ENCODE measurements at places on chromosomes 6 and 20.

DNA sequence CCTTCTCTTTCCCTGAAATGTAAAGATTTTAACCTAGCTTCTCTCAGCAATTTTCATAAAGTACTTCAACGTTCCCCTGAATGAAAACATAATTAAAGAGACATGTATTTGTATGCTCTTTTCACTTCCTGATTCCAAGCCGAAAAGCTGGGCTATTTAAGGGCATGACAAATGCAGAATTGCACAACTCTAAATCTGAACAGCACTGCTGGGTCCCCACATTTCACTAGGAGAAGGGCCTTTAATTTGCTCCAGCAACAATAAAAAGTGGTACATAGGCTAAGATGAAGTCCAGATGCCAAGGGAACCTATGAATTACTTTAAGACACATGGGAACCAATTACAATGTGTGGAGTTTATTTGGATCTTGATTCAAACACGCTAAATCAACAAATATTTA lies 42.0 kb downstream of the IRAK1BP1 start:
- DNase-seq: no peak

GRCh38 chr6:35071347-35071994 lies 69.7 kb downstream of the TCP11 start:
- DNase-seq: no peak

- DNase-seq: peak; percentile 6
Observed at GRCh38 chr6:50816115-50816675, 2.5 kb upstream of the TFAP2B start.

- no peak for DNase-seq
Observed at GRCh38 chr6:38470548-38470947, 169.2 kb downstream of the BTBD9 start.

DNA sequence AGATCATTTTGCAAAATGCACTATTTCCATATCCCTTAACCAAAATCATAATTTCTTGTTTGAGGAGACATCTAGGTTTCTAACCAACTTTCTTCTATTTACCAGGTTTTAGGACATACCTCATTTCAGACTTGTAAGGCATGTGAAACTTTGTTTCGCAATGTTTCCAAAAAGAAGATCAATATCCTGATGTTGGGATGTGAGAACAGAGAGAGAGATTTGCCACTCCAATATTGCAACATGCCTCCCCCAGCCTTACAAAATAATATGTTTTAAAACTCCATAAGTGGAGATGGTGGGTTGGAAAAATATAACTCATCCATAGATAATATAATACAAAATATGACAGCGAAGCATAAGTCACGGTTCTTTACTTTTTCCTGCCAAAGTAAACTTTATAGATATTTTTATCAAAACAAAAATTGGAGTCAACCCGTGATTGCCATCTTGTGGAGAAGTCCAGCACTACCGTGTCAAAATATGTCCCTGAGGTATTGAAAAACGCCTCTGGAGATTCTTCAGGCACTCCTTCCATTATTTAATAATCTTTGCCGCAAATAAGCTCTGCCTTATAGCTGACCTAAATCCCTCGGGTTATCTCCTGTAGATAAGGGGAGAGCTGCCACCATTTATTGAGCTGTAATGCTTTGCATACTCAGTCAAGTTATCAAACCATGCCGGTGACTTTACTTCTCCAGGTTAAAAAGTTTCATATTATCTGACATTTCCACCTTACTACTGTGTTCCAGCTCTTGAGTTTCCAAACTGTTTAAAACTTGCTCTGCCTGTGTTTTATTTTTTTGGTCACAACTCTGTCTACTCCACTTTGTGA lies 534.2 kb downstream of the HACE1 start:
- no peak for DNase-seq

All from stimulated activated CD8-positive, alpha-beta memory T cell treated with anti-CD3 and anti-CD28 coated beads, Interleukin-4, amount 100 ng/mL, for 1 hour (primary cell).